ENCODE measurements at places on chromosomes 12 and 14. TPM values are rescaled to one million over a fixed set of nuclear protein-coding genes. Genes with fewer than 3 reads are reported as not detected.

Gene SCARB1
- 112 TPM for total RNA-seq

Gene TOX4
- 59.5 TPM for total RNA-seq

Gene KLRC2
- 1.4 TPM for total RNA-seq

Gene PRB4
- total RNA-seq: not detected

Gene SPIC
- not detected for total RNA-seq

Gene DNAI7
- 0.07 TPM for total RNA-seq

Gene TCL1B
- not detected for total RNA-seq

Gene PLXNC1
- 0.16 TPM for total RNA-seq

Gene SLC8A3
- not detected for total RNA-seq

Gene GPRC5A
- 454 TPM for total RNA-seq

Gene ASB2
- 3.5 TPM for total RNA-seq

Gene DGKA
- 16.2 TPM for total RNA-seq

Gene CBLN3
- 1.6 TPM for total RNA-seq

Gene DPPA3
- not detected for total RNA-seq

Gene NGB
- total RNA-seq: not detected

Gene AQP5
- total RNA-seq: not detected

Gene GALNT16
- 3.6 TPM for total RNA-seq

Gene NPFF
- not detected for total RNA-seq

Gene MEG3
- 56.5 TPM for total RNA-seq

Gene CYP46A1
- total RNA-seq: 0.14 TPM

Gene ITGA7
- 1.1 TPM for total RNA-seq

Gene CMKLR1
- not detected for total RNA-seq

Gene OTOGL
- not detected for total RNA-seq

Gene NEUROD4
- total RNA-seq: not detected

Gene MSI1
- total RNA-seq: 1.5 TPM

Gene CLEC9A
- total RNA-seq: not detected

Gene COX8C
- total RNA-seq: not detected

Gene GPRC5D
- total RNA-seq: not detected

Gene TMEM117
- 2.8 TPM for total RNA-seq

Gene RNASE7
- not detected for total RNA-seq

Gene NTN4
- 54.5 TPM for total RNA-seq

Gene CLEC1B
- not detected for total RNA-seq

Gene C12orf54
- not detected for total RNA-seq

Gene SLCO1A2
- total RNA-seq: 0.07 TPM

Gene FICD
- total RNA-seq: 4.2 TPM

Gene C14orf39
- total RNA-seq: not detected

Gene CFAP54
- total RNA-seq: 1.6 TPM

Gene IRAK3
- total RNA-seq: 0.09 TPM

Gene PRPH
- 1.6 TPM for total RNA-seq
